ENCODE measurements at places on chromosomes 1 and 21.

GRCh38 chr1:111214074-111214801, 13.3 kb upstream of the CHI3L2 start:
- peak; percentile 76 for DNase-seq

- no peak for DNase-seq
Measured at GRCh38 chr1:201742476-201742875, 86.5 kb upstream of the IPO9 start.

GRCh38 chr1:55993646-55994318, 585.6 kb downstream of the PLPP3 start:
- no peak for DNase-seq

GRCh38 chr1:203116091-203116820, 11.3 kb upstream of the ADORA1 start:
- DNase-seq: no peak

GRCh38 chr1:212967801-212968200, 17.5 kb downstream of the VASH2 start:
- DNase-seq: no peak

DNA sequence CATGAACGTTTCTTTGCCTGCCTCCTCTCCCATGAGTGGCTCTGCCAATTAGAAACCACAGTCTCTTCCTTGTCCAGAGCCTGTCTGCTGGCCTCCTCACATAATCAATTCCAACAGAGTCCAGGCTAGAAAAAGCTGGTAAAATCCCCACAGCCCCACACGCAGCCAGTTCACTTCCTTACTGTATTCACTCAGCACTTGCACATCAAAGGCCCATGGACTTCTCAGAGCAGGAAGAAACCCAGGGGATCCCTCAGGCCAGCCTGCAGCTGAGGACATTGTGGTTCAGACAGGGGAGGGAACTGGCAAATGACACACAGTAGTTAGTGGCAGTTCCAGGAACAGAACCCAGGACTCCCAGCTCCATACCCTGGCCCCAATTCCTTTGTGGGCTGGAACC, 171.6 kb upstream of the EDN2 start:
- DNase-seq: no peak

GRCh38 chr1:211828584-211829342, 1.8 kb downstream of the LPGAT1 start:
- no peak for DNase-seq

- no peak for DNase-seq
Measured at GRCh38 chr1:234853906-234854644, 244.1 kb upstream of the IRF2BP2 start.

DNA sequence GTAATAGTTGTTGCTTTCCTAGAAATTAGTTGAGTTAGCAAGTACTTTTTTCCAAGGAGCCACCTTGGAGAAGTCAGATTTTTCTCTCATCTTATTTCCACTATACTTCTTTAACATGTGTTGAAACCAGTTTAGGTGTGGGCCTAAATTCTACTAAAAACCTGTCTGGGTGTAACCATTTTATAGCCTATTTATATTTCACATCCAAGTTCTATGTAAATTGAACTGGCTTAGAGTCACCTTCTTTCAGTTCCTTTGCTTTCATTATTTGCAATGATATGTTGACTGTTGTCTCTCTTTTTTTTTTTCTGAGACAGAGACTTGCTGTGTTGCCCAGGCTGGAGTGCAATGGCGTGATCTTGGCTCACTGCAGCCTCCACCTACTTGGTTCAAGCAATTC, 195.6 kb downstream of the CLEC20A start:
- DNase-seq: no peak

- DNase-seq: no peak
Measured at GRCh38 chr1:93549811-93550210, 101.9 kb downstream of the FNBP1L start.

- no peak for DNase-seq
Measured at GRCh38 chr1:52767596-52768280, 41.5 kb downstream of the ZYG11B start.

DNA sequence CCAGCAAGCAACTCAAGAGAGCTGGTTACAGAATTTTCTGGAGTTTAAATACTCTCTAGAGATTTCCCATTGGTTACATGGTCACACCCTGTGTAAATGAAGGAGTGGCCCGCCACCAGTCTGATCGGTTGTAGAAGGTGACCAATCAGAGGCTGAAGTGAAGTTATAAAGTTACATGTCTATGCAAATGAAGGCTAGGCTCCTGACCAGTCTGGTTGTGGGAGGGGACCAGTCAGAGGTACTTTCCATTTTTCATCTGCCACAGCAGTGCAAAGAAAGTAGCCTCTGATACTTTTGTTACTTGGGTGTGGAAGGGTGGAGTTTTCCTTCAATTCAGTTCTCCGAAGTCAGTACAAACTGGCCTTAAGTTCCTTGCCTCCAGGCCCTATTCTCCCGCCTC, 273.7 kb downstream of the BARHL2 start:
- DNase-seq: no peak

- DNase-seq: no peak
Measured at GRCh38 chr1:12565094-12565965, 52.7 kb downstream of the DHRS3 start.

GRCh38 chr1:221667504-221667903, 74.4 kb downstream of the DUSP10 start:
- no peak for DNase-seq

- no peak for DNase-seq
Measured at GRCh38 chr1:232751393-232752140, 53.6 kb upstream of the MAP10 start.

DNA sequence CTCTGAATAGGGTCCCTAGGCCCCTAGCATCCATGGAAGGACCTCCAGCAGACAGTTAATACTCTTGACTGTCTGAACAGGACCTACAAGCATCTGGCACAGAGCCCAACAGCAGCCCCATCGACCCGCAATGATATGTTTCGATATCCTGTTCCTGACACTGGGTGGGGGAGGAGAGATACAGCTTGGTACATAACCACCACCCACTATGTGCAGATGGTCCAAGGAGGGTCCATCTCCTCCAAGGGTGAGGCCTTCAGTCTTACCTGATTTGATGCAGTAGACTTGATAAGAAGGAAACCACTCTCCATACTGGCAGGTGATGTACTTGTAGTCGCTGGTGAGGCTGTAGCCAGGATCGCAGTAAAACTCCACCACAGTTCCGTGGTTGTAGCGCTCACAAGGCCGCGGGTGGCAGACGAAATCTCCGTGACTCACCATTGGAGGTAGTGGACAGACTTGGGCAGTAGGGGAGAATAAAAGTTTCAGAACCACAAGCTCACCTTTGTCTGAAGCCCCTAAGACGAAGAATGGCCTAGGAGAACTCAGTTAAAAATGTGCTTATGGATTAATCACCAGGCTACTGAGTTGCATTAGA, 86.0 kb upstream of the TLR5 start:
- no peak for DNase-seq

GRCh38 chr1:94940738-94941137, 13.8 kb upstream of the CNN3 start:
- DNase-seq: no peak

GRCh38 chr1:23394181-23394580, 24.5 kb upstream of the ZNF436 start:
- DNase-seq: no peak

- DNase-seq: no peak
Measured at GRCh38 chr1:107533436-107533835, 392.6 kb downstream of the NTNG1 start.

DNA sequence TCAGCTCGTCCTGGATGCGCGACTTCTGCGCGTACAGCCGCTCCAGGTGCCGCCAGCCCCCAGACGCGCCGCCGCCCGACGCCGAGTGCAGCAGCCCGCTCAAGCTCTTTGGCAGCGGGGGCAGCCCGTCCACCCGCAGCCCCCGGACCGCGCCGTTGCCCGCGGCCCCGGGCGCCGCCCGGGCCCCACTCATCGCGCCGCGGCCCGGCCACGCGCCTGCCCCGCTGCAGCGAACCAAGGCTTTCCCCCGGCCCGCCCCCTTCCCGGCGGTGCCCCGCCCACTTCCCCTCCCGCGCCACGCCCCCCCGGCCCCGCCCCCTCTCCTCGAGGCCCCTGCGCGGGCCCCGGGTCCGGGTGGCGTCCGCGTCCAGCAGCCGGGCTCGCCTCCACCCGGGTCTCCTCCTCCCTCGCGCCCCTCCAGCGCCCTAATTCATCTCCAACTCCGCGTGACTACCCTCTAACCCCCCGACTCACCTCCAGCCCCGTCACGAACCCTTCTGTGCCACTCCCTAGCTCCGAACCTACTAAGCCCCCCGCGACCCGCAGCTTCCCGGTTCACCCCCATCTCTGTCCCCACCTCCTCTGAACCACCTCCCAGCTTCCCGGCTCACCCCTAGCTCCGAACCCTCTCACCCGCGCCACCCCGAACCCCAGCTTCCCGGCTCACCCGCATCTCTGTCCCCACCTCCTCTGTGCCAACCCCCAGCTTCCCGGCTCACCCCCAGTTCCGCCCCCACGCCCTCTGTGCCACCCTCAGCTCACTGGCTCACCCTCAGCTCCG, at the start of gene FAM89A:
Gene FAM89A, minus strand, starts transcription at position 236 of the 781 bp plus-strand sequence. Its CDS starts 43 bp downstream, at position 193.
- DNase-seq: peak; percentile 90

GRCh38 chr1:57464756-57465155, 40.9 kb upstream of the DAB1 start:
- DNase-seq: no peak

GRCh38 chr1:8155528-8156186, 129.5 kb upstream of the ERRFI1 start:
- no peak for DNase-seq

- DNase-seq: no peak
Measured at GRCh38 chr1:41844255-41844654, 74.5 kb downstream of the HIVEP3 start.

DNA sequence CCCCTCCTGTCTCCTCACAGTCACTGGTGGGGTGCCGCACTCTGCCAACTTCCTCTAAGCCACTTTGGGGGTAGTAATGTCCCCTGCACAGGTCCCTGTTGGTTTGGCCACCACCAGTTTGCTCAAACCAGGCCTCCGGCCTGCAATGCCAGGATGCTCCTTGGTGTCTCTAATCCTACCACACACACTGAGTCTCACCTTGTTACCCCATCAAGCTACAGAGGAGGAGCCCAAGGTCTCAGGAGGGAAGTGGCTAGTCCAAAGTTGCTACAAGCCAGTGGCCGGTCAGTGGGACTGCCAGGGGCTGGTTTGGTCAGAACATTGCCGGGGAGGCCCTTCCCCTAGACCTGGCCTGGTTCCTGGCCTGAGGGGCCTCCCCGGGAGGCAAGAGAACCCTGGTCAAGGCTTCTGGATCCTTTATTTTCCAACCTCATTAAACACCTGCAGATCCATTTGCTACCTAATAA, 21.5 kb upstream of the LRP8 start:
- DNase-seq: no peak

DNA sequence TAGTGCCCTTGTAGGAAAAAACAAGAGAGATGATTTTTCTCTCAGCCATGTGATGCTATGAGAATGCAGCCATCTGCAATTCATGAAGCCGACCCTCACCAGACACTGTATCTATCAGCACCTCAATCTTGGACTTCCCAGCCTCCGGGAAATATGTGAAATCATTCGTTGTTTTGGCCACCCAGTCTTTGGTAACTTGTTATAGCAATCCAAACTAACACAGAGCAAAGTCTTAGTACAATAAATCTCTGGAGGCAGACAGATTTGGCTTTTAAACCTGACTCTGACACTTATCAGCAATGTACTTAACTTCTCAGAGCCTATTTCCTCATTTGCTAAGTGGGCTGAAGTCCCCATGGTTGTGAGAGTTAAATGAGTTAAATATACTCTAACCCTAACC, 5.1 kb upstream of the MED18 start:
- no peak for DNase-seq

GRCh38 chr1:22048351-22049192, 3.9 kb upstream of the CDC42 start:
- DNase-seq: no peak

DNA sequence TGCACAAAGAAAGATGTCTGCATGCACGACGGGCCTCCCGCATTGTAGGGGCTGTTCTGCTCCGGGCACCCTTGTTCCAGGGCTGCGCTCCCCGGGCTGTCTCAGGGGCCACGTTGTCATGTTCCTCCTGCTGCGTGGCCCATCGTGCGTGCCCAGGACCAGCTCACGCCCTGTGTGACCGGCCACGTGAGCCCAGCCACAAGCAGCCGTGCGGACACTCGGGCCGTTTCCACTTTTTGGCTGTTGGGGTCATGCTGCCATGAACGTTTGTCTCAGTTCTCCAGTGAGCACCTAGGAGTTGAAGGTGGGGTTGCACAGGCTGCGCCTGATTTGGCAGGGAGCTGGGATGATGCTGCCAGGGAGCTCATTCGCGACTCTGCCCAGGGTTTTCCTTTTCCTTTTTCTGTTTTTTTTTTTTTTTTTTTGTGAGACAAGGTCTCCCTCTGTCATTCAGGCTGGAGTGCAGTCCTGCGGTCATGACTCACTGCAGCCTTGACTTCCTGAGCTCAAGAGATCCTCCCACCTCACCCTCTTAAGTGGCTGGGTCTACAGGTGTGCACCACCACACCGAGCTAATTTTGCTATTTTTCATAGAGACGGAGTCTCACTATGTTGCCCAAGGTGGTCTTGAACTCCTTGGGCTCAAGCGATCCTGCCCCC, 17.4 kb downstream of the PDXK start:
- no peak for DNase-seq

DNA sequence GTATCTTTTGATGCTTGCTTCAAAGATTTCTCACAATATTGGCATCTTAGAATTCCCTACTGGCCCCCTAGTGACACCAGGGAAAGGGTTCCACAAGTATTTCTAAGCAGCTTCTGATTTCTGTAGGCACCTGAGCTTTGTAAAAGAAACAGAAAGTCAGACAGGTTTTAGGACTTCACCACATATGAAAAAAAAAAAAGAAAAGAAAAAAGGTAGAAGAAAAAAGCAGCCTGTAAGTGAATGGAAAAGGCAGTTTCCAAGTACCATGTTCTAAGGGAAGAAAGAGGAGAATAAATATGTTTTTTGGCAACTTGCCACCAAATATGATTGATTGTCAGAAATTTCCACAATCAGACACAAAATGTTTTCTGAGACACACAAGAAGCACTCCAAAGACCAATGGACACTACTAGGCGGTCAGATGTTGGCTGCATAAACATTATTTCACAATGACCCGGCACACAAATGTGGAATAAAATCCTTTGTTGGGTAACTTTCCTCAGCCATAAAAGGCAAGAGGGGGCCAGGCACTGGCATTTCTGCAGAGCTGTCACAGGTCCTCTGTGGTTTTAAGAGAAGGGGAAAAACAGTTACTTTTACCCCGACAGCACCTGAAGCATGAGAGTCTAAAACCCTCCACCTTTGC, 12.7 kb upstream of the CPLANE2 start:
- DNase-seq: no peak

GRCh38 chr1:156795787-156796186, 20.9 kb downstream of the SH2D2A start:
- DNase-seq: no peak

- no peak for DNase-seq
Measured at GRCh38 chr1:159959451-159959850, 5.4 kb upstream of the SLAMF9 start.

Measured in activated CD4-positive, alpha-beta T cell treated with anti-CD3 and anti-CD28 coated beads, Interleukin-2, amount 10 ng/mL, durations not matched to agents 24 days and 14 days (primary cell).